ENCODE measurements at places on chromosomes 2 and 18.

DNA sequence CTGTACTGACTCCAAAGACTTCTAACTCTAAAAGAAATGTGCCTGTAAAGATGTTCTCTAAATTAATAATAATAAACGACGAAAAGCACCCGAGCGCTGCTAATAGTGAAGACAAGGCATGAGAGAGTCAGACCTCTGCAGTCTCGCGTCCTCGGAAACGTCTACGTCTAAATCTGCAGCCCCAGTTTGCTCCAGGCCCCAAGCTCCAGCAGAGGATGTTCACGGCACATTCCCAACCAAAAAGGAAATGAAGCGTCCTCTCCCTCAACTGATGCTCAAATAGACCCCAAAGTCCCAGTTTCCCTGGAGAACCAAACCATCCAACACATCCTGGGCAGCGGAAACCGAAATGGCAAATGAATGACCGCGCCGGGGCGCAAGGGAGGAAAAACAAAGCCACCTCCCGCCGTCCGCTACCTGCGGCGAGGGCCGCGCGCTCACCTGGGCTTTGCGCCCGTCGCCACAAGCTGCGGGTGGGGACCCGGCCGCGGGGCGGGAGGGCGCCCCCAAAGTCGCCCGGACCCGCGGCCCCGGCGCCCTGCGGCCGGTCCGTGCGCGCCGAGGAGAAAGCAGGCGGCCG lies 47.1 kb upstream of the CCDC150 start:
- DNase-seq = no peak

DNA sequence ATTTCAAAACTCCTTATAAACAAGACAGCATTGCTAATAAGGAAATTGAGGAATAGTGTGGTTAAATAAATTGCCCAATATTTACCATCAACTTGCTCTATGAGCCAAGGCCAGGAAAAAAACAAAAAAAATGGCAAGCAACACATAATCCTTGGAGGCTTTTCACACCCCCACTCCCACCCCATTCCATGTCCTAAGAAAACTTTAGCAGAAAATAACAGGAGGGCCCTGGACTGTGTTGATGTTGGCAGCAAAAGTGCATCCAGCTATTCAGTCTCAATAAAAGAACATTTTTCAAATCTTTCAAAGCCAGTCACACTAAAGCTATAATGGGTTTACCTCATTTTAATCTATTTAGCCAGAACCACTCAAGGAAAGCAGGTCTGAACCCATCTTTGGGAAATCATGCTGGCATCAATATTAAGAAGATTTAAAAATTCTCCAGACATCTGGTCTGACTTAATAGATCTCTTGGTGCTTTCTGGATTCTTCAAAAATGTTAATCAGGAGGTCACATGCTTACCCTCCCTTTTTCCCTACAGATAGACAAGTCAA lies 34.6 kb upstream of the STK17B start:
- no peak for DNase-seq

GRCh38 chr18:74511823-74512222 lies 15.7 kb downstream of the CNDP2 start:
- DNase-seq = no peak

DNA sequence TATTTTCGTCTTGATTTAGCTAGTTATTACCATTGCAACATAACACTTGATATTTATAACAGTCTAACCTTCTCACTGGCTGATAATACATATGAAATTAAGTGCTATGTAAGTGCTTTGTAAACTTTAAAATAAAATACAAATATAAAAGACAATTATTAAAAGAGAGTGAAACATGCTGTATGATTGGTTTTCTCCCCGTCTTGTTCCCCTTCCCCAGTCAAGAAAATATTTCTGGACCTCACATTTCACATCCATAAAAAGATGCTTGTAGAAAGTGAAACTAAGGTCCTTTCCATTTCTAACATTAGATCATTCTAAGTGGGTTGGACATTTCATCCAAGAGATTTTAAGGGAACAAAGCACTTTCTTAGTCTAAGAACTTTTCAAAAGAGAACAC lies 310.2 kb upstream of the LRATD1 start:
- DNase-seq = no peak

DNA sequence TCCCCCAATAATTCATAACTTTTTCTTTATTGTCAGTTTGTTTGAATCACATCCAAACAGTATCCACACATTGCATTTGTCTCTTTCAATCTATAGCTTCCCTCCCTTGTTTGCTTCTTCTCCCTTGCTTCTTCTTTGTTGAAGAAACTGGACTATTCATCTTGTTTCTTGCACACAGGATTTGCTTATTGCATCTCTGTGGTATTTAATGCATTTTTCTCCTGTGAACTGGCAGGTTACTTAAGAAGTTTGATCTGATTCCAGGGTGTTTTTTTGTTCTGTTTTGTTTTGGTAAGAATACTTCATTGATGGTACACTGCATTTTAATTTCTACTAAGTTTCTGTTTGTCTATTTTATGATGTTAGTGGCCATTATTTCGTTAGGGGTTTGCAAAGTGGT lies 166.8 kb downstream of the CAMKMT start:
- DNase-seq = no peak

GRCh38 chr2:198309673-198310280 lies 505.4 kb downstream of the PLCL1 start:
- peak; percentile 64 for DNase-seq
